Stimulated activated CD8-positive, alpha-beta memory T cell treated with anti-CD3 and anti-CD28 coated beads, Interleukin-7, amount 100 ng/mL, for 48 hours (primary cell): ENCODE measurements at places on chromosomes 13 and 19.

DNA sequence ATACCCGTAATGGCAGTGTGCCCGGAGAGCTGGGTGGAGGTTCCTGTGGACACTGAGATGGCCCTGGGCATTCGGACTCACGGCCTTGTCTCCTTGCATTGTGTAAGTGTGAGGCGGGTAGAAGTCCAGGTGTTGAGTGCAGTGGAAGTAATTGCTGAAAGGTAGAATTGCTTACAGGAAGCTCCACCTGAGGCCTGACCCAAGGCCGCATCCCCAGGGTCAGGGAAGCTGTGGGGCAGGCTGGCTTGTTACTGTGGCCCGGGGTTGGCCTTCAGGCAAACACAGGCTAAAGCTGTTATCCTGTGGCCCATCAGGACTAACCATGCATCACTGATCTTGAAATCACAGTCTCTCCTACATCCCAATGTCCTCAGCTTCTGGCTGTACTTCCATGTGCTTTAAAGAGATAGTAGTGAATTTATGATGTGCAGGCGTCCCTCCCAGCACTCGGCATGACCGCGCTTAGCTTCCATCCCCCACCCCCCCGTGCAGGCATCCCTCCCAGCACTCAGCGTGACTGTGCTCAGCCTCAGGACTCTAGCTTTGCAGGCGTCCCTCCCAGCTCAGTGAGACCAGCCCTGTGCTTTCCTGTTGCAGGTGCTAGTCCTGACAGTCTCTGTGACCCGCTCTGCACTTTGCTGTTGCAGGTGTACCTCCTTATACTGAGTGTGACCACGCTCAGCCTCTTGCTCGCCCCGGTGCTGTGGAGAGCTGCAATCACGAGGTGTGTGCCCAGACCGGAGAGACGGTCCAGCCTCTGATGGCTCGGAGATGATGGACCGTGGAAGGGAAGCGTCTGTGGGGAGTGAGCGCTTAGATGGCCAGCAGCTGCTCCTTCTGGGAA, 35.6 kb upstream of the TFDP1 start:
- DNase-seq = no peak

DNA sequence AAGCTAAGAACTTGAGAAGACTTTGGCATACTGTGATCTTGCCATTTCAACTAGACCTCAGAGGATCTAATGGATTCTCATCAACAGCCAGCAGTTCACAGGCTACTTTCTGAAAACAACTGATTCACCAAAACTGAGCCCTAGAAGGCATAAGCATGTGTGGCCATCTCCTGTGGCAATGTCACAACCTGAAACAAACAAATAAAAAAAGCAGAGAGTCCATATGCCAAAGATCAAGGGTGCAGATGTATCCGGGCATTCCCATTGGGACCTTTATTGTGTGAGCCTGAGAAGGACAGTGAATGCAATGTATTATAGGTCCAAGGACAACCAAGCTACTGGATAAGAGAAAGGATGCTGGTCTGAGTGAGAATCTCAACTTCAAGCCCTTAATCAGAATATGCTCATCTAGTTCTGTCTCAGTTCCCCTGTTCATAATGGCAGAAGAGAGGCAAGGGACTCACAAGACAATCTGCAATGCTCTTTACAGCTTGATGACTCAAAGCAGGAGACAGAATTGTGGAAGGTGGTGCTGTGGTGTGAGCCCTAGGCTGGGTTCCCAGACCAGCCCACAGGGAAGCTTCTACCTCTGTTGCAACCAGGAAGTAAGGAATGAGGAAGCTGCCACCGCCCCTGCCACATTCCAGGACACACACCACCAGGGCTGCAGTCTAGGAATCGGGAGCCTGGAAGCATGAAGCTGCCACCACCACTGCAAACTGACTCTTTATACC, 133.7 kb downstream of the RAP2A start:
- DNase-seq = no peak

GRCh38 chr13:76038920-76039716, 403.0 kb downstream of the LMO7 start:
- no peak for DNase-seq

DNA sequence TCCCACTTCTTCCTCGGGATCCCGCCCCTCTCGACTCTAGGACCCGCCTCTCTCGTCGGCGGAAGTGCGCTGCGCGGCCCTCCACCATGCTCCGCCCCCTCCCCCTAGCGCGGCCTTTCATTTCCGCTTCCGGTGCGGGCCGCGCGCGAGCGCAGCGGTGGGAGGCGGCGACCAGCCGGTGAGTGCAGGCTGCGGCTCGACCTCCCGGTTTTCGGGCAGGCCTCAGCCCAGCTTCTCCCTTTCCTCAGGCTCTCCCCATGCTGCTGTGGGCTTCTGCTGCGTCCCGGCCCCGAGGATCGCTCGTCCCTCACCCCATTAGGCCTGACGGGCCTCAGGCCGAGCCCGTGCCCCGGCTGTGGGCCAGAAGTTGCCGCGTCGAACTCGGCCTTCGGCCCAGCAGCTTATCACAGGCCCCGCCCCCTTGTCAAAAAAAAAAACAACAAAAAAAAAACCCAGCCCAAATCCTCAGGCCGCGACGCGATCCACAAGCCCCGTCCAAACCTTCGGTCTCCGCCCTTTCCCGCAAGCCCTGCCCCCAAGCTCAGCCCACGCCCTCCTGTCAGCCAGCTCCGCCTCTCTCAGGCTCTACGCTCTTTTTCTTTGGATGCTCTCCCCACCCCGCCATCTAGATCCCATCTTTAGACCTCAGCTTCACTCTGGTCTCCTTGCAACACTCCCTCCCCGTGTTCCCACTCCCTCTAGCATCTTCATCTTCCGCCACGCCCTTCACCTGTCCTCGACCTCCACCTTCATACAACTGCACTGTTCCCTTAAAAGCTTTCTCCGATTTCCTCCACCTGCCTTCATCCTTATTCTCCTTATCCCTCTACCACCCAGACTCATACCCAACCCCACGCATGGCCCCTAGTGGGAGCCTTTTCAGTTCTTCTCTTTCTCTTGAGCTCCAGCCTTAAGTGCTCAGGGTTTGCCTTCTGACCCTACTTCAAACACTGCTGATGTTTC, at the start of gene CLASRP:
CLASRP (plus strand) TSS at position 115 of the 963 bp plus-strand sequence. CDS start 1,168 bp downstream, outside the sequence.
- DNase-seq = peak; percentile 75

- no peak for DNase-seq
Observed at GRCh38 chr13:30255696-30256095, 51.7 kb downstream of the KATNAL1 start.

- no peak for DNase-seq
Observed at GRCh38 chr13:44730851-44731250, 154.7 kb upstream of the TSC22D1 start.

DNA sequence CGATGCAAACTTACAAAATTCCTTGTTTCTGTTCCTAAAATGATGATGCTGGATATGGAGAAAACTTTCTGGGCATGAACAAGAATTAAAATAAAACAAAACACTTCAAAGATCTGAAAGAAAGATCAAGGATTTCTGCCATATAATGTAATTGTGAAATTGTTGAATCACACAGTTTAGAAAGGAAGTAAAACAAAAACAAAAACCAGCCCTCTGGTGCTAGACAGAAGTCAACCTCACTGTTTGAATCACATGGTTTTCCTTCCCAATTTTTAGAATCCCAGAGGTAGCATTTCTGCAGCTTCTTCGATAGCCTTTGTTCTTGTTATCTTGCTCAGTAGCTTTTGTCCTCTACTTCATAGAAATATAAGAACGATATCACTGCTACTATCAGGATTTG, 118.2 kb upstream of the ARGLU1 start:
- no peak for DNase-seq

- no peak for DNase-seq
Observed at GRCh38 chr13:45109102-45109720, 11.1 kb upstream of the GTF2F2 start.

DNA sequence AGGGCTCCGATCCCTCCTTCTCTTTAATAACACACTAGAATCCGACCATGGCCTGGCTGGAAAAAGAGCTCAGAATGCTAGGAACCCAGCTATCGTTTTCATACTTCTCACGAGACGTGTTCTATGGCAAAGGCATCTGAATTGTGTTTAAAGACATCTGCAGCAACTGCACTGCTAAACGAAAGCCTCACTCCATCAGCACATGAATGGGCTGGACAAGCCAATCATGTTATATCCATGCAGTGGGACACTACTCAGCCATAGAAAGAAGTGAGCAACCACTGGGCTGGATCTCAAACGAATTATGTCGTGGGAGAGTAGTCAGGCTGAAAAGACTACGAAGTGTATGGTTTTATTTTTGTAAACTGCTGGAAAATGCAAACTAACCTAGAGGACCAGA, 136.1 kb downstream of the COL4A1 start:
- DNase-seq = no peak

GRCh38 chr13:48443442-48444208, 30.7 kb upstream of the LPAR6 start:
- DNase-seq = no peak

- no peak for DNase-seq
Observed at GRCh38 chr13:71396149-71396548, 470.9 kb downstream of the DACH1 start.

DNA sequence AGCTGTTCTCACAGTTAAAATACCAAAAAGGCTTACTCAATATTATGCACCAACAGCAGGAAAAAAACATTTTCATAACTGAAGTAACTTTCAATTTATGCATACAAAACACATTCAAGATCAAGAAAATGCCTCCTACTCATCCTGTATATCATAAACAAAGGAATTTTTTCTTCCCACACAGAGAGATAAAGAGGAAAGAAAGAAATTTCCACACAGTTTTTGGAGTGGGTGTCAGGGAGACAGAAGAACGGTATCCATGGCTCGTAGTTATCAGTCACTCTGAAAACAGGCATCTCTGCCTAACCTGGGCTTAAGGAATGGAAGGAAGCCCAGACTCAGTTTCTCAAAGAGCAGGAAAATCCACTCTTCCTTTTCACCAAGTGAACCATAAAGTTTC, 92.4 kb upstream of the SIAH3 start:
- DNase-seq = no peak

DNA sequence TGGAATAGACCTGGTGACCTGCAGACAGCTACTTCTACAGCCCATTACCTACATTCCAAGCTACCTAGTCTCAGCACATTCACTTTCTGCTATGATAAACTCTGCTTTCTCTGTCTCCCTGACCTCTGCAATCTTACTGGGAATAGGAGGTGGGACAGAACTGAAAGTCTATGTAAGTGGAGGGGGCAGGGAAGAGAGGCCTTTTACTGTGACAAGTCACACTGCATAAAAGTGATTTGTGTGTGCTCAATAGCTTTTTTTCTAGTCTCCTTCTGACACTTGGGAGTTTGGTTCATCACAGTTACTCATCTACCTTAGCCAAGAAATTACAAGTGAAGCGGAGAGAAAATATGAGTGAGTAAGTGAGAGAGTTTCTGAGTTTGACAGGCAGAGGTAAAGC, 322.4 kb downstream of the OLFM4 start:
- DNase-seq = no peak

DNA sequence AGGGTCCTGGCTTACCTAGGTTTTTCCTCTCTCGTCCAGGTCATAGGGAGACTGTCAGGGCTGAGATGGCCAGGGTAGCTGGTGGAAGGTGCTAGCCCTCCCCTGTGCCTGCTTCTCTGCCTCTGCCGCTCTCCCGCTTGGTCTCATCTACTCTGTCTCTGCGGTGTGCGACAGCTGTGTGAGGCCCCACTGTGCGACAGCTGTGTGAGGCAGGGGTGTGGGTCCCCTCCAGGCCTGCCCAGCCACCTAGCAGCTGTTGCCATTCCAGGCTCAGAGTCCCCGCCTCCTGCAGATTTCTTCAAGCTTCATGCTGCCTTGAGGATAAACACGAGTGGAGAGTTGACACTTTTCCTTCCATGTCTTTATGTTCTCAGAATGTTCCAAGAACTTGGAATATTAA, 53.0 kb downstream of the ARHGEF7 start:
- DNase-seq = no peak

DNA sequence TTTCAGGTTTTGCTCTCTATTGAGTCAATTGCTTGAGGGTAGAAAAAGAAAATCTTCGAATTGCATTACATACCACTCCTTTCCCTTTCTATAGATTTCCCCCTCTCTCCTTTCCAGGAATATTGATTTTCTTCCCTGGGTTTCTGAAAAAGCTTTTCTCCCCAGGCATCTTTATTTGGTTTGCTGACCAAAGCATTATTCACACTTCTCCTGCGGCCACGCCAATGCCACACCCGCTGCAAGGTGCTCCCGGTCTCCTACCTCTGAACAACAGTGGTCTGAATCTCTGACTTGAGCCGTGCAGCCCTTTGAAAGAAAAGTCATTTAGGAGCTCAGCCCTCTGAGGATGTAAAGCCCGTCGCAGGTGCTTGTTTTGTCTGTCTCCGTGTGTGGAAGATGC, 350.9 kb upstream of the TMTC4 start:
- DNase-seq = no peak

DNA sequence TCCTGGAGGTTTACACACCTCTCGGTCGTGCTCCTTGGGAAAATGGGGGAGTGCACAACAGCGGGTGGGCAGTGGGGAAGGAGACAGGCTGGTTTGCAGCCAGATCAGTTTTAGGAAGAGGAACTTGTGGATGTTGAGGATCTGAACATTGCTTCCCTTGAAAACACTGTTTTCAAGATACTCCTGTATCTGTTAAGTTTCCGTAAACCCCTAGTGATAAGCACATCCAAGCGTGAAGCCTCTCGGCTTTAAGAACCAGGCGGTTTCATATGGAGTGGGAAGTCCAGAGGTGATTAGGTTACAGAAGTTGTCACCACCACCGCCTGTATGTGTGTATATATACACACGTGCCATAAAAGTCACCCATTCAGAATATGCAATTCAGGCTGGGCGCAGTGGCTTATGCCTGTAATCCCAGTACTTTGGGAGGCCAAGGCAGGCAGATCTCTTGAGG, 47.4 kb downstream of the SIPA1L3 start:
- no peak for DNase-seq

DNA sequence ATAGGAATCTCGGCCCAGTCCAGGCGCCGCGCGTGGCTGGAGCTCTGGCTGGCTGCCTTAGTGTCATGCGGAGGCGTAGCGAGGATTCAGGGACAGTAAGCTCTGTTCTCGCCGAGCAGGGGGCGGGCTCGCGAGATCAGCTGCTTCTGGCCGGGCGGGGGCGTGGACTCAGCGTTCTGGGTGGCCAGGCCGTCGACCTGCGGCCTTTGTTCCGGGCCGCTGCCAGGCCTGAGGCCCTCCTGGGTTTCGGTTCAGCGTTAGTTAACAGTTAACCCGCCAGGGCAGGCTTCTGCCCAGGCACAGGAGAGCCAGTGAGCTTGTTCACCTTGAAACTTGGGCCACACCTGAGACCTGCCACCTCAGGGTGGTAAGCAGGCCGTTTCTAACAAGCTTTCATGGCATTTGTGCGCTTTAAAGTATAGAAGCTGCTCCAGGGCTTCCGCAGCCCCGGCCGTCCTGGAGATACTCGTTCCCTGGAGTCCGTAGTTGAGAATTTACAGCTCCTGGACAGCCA, 332.2 kb upstream of the SGCG start:
- no peak for DNase-seq

- DNase-seq = no peak
Observed at GRCh38 chr19:39253374-39254149, 4.9 kb upstream of the IFNL4 start.
